ENCODE measurements at places on chromosomes 7 and 10. TPM values are rescaled to one million over a fixed set of nuclear protein-coding genes. Genes with fewer than 3 reads are reported as not detected.

GRCh38 chr7:85509476-85509875, 322.6 kb upstream of the SEMA3D start:
- no peak overlapping the region for H3K4me3 ChIP-seq
- H3K36me3 ChIP-seq = no peaks in the 10 kb centered on the region
- no peaks in the 10 kb centered on the region for H3K4me1 ChIP-seq
- DNase-seq = no peak
- H3K27ac ChIP-seq = no peak overlapping the region

DNA sequence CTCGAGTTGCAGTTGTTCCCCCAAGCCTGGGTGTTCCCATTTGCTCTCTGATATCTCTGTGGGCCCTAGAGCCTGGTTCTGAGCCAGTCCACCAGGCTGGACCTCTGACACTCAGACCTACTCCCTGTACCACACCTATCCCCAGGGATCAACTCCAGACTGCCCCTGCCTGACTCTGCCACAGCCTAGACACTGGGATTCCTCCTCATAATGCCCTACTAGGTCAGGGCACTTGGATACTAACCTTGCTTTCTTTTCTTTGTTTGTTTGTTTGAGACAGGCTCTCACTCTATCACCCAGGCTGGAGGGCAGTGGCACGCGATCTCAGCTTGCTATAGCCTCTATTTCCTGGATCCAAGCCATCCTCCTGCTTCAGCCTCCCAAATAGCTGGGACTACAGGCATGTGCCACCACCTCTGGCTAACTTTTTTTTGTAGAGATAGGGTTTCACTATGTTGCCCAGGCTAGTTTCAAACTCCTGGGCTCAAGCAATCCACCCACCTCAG, 30.8 kb upstream of the PDCD4 start:
- no peaks in the 10 kb centered on the region for H3K36me3 ChIP-seq
- no peak overlapping the region for H3K27ac ChIP-seq
- no peak overlapping the region for H3K4me3 ChIP-seq
- H3K27me3 ChIP-seq = no peaks in the 10 kb centered on the region

DNA sequence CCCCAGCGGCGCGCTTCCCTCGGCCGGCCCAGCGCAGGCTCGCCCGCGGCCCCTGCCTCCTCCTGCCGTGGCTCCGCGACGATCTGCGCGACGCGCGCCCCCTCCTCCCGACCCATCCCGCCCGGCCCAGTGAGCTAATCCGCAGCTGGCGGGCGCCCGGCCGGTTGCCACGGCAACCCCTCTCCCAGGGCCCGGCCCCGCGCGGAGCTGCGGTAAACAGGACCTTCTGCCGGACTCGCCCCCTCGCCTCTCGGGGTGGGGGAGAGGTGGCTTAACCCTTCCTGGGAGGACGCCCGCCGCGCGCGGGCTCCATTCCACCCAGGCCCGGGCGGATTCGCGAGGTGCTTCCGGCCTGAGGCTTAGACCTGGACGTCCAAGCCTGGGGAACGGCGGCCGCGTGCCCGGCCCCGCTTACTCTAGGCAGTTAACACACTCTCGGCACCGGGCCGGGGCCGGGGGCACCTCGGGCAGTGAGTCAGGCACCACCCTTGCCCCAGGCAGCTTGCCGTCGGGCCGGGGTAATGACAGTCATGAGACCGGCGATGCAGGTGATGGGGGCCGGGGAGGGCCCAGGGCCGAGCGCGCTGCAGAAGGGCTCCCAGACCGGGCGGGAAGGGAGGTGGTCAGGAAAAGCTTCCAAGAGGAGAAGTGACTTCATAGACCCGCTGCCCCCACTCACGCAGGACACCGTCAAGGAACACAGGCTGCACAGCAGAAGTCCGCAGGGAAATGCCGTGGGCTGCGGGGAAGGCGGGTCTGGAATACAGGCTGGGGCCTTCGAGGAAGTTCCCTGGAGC, at the start of gene DENND2A:
Gene DENND2A, minus strand, starts transcription at position 87 of the 797 bp plus-strand sequence. CDS start 38,416 bp downstream, outside the sequence.
- DNase-seq = peak; percentile 90
- no peaks in the 10 kb centered on the region for H3K36me3 ChIP-seq
- no peak within 1 kb of the TSS for H3K27ac ChIP-seq
- peaks cover 35% of the 10 kb centered on the region for H3K27me3 ChIP-seq
- H3K4me3 ChIP-seq = peak within 1 kb of the TSS; percentile 89
- H3K4me1 ChIP-seq = peaks cover 28% of the 10 kb centered on the region

DNA sequence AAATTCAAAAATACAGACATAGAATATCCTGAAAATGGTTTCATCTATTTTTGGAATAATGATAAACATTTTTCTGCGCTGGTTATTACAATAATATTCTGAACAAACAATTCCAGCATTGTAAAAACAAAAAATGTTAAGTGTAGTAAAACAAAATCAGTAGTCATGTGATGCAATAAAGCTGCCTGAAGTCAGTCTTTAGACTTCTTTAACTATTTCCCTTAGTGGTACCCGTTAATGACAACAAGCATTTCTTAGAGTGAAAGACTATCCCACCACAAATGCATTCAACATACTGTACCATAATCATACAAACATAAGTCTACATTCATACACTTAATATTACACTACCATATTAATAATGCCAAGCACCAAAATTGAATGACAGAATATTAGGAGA, 1.6 kb downstream of the SKAP2 start:
- peaks cover 65% of the 10 kb centered on the region for H3K27me3 ChIP-seq
- no peak overlapping the region for H3K4me3 ChIP-seq
- H3K36me3 ChIP-seq = no peaks in the 10 kb centered on the region
- no peak for DNase-seq
- H3K4me1 ChIP-seq = peaks cover 27% of the 10 kb centered on the region

- no peak overlapping the region for H3K4me3 ChIP-seq
- H3K27ac ChIP-seq = no peak overlapping the region
- DNase-seq = no peak
Observed at GRCh38 chr10:126063353-126063791, 167.0 kb downstream of the FANK1 start.

GRCh38 chr7:123692471-123692877, 36.8 kb downstream of the LMOD2 start:
- peak overlapping the region; percentile 33 for H3K27ac ChIP-seq
- H3K27me3 ChIP-seq = no peaks in the 10 kb centered on the region
- H3K36me3 ChIP-seq = peaks cover 17% of the 10 kb centered on the region
- DNase-seq = peak; percentile 71

DNA sequence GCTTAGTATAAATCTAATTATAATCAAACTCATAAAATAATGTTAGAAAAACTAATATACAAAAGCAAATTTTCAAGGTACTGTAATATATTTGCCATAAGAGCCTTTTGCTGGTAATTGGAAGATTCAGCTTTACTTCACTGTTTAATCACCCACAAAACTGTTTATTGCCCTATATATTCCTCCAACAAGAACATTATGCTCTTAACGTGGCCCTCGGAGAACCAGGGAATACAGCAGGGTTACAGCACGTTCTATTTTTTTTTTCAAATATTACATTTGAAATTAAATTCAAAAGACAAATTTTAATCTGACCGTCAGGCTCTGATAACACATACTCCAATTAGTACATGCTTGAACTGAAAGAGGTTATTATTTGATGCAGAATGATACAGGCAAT, 336.3 kb upstream of the LRRN3 start:
- no peak for DNase-seq
- no peak overlapping the region for H3K4me3 ChIP-seq
- no peaks in the 10 kb centered on the region for H3K4me1 ChIP-seq
- H3K27me3 ChIP-seq = no peaks in the 10 kb centered on the region
- no peaks in the 10 kb centered on the region for H3K36me3 ChIP-seq

RSPH10B gene
- 5.9 TPM for total RNA-seq

All from GM23338 (cell line).